Retinal pigment epithelial cell (primary cell): ENCODE measurements at places on chromosomes 12 and 14.

- no peak for DNase-seq
These were observed 661.1 kb downstream of the VRK1 start for GRCh38 chr14:97458255-97458654.

- no peak for DNase-seq
These were observed 315.5 kb upstream of the OR4E1 start for GRCh38 chr14:21989090-21989489.

DNA sequence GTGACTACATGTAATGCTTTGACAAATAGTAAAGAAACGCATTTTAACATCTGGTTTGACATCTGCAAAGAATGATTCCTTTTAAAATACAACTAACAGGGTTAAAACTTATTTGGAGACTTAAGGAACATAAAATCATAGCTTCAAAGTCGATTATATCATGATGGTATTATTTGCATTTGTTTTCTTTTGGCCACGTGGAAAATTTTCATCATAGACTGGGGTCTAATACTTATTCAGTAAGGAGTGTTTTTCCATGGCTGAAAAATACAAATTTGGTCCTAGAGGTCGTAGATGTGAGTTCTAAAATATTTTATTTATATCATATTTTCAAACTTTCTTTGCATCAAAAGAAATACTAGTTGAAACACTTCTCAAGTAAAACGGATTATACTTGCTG is 31.5 kb upstream of the LMNTD1 start:
- DNase-seq, result no peak

- DNase-seq, result no peak
These were observed 39.9 kb downstream of the ATL1 start for GRCh38 chr14:50599700-50600444.
